ENCODE measurements at places on chromosomes 12 and 14. TPM values are rescaled to one million over a fixed set of nuclear protein-coding genes. Genes with fewer than 3 reads are reported as not detected.
A peak's percentile ranks its signal among the peaks of the same experiment; 100 is the strongest.

ACRBP gene
- polyA plus RNA-seq: not detected

DNA sequence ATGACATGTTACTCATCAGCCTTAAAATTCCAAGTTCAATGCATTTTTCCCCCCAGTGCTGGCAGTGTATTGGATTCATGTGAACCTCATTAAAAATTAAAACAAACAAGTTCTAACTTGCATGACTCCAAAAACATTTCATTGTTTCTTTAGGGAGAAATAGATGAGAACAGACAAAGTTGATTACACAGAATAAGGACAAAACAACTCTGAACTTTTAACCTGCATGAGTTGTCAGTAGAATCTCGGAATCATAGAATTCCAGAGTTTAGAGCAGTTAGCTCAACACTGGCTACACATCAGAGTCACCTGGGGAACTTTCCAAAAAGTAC, 127.5 kb downstream of the TMX1 start:
- DNase-seq: no peak
- no peak overlapping the region for H3K27ac ChIP-seq
- H3K36me3 ChIP-seq: no peaks in the 10 kb centered on the region
- no peak overlapping the region for H3K4me3 ChIP-seq

- H3K27me3 ChIP-seq: peaks cover 7% of the 10 kb centered on the region
- H3K27ac ChIP-seq: no peak overlapping the region
- H3K36me3 ChIP-seq: no peaks in the 10 kb centered on the region
- no peaks in the 10 kb centered on the region for H3K4me1 ChIP-seq
- no peak overlapping the region for H3K4me3 ChIP-seq
- DNase-seq: no peak
Observed at GRCh38 chr12:4420138-4420670, 25.4 kb downstream of the FGF6 start.

DNA sequence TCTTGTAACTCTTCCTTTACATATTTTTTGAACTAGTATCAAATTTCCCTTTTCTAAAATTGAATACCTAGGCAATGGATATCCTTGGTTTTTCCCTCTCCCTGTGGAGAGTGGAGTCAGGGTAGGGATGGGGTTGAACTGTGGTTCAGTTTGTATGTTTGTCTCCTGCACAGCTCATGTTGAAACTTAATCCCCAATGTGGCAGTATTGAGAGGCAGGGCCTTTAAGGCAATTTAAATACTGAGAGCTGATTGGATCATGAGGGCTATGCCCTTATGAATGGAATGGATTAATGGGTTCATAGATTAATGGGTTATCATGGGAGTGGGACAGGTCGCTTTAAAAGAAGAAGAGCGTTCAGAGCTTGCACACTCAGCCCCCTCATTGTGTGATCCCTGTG, 127.2 kb upstream of the RGS6 start:
- H3K27ac ChIP-seq: no peak overlapping the region
- H3K4me1 ChIP-seq: no peaks in the 10 kb centered on the region
- no peak for DNase-seq
- no peak overlapping the region for H3K4me3 ChIP-seq
- H3K36me3 ChIP-seq: no peaks in the 10 kb centered on the region

DNA sequence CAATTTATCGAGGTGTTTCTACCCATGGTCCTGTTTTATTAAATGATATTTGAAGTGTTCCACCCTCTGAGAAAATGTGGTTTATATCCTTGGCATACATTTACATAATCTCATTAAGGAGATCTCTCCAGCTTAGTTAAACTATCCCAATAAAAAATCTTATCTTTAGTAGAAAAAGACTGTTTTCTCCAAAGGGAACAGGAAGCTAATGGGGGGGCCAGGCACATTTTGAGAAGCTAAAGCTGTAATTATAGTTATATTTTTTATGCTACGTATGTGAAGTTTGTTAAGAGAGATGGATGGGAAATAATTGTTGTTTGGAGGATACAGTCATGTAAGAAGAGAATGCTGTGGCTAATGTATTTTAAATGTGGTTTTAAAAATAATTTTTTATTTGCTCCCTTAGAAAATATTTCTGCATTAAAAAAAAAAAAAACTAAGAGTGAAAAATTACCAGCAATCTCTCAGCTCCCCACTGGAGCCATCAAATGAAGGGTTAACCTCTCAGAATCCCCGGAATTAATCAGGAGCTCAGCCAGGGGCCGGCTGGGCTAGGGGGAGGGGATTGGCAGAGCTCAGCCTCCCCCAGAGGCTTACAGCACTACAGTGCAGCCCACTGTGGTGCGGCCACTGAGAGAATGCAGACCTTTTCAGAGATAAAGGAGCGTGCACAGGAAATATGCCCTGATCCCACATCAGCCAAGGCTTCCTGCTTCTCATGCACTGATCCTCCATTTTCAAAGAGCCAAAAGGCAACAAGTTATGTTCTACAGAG, 185.8 kb downstream of the EGLN3 start:
- no peaks in the 10 kb centered on the region for H3K27me3 ChIP-seq
- no peaks in the 10 kb centered on the region for H3K36me3 ChIP-seq
- DNase-seq: no peak
- H3K4me1 ChIP-seq: no peaks in the 10 kb centered on the region

DNA sequence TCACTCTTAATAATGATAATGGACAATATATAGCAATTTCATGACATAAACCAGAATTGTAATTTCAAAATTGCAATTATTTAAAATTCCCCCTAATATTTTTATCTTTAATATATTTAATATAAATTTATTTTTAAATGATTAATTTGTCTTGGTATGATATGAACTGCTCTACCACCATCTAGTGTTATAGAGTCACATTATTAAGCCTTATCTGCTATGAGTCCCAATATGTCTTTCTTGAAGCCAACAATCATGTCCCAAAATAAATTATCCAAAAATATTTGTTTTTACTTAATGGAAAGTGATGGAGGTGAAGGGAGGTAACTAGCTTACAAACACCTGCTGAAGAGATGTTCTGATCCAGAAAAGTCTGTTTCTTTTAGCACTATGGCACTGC, 151.4 kb downstream of the KCNC2 start:
- no peaks in the 10 kb centered on the region for H3K27me3 ChIP-seq
- no peak overlapping the region for H3K27ac ChIP-seq
- H3K36me3 ChIP-seq: no peaks in the 10 kb centered on the region
- no peaks in the 10 kb centered on the region for H3K4me1 ChIP-seq
- H3K4me3 ChIP-seq: no peak overlapping the region
- DNase-seq: no peak

- DNase-seq: no peak
- H3K4me1 ChIP-seq: peaks cover 18% of the 10 kb centered on the region
- peaks cover 3% of the 10 kb centered on the region for H3K27me3 ChIP-seq
Observed at GRCh38 chr12:58425481-58426392, 484.4 kb downstream of the ATP23 start.

KLRB1 gene
- polyA plus RNA-seq: 351 TPM

GSC gene
- not detected for polyA plus RNA-seq

GRCh38 chr12:22164139-22164538, 118.1 kb downstream of the CMAS start:
- H3K4me1 ChIP-seq: peaks cover 29% of the 10 kb centered on the region
- peaks cover 2% of the 10 kb centered on the region for H3K27me3 ChIP-seq
- peak overlapping the region; percentile 32 for H3K27ac ChIP-seq
- H3K4me3 ChIP-seq: peak overlapping the region; percentile 69
- DNase-seq: peak; percentile 9
- H3K36me3 ChIP-seq: no peaks in the 10 kb centered on the region
